ENCODE measurements at places on chromosomes 4 and X.

GRCh38 chr4:173318648-173319211, 15.4 kb downstream of the HMGB2 start:
- no peak for DNase-seq

DNA sequence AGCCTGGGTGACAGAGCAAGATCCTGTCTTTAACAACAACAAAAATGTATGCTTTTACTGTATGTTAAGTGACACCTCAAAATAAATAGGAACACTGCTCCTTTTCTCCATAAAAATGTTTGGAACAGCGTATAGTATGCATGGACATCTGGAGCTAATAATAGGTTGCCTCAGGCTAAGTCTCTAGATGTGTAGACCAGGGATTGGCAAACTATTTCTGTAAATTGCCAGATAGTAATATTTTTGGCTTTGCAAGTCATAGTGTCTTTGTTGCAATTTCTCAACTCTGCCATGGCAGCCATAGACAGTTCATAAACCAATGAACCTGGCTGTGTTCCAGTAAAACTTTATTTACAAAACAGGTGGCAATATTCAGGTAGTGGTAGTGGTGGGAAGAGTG, 76.6 kb upstream of the CBLL2 start:
- DNase-seq = no peak

- DNase-seq = no peak
Measured at GRCh38 chr4:110475881-110476818, at the start of gene ENPEP. TSS of gene ENPEP (plus strand) at chr4:110476155. CDS start at chr4:110476415, 260 bp downstream.

DNA sequence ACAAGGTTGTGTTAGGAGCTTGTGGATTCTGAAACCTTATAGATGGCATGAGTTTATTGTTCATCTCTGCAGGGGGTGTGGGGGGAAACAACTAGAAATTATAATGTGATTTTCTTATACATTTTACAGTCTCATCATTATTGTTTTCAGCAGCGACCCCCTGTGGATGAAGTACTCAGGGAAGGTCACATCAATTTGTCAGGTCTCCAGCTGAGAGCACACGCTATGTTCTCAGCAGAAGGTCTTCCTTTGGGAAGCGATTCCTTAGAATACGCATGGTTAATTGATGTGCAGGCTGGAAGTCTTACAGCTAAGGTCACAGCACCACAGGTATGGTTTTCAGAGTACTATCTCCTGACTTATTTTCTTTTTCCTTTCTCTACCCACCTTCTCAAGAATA, 72.2 kb downstream of the BLTP1 start:
- DNase-seq = no peak

DNA sequence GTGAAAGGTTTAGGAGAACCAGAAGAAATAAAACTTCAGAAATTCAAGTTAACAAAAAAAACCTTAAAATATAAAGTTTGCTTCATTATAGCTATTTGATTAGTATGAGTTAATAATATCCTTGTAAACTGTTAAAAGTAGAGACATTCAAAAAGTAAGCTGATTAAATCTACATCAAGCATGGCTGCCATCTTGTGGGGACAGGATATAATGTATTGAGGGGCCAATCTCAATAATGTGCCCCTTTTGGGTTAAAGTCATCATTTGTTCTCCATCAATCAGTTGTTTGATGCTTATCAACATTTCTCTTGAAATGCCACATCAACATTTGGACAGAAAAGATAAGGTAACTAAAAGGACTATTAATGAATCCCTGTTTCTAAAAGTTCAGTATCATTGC, 4.6 kb upstream of the GRID2 start:
- DNase-seq = no peak

GRCh38 chr4:110411574-110412011, 64.4 kb upstream of the ENPEP start:
- no peak for DNase-seq

GRCh38 chrX:68989456-68989855, 160.6 kb downstream of the EFNB1 start:
- DNase-seq = no peak

DNA sequence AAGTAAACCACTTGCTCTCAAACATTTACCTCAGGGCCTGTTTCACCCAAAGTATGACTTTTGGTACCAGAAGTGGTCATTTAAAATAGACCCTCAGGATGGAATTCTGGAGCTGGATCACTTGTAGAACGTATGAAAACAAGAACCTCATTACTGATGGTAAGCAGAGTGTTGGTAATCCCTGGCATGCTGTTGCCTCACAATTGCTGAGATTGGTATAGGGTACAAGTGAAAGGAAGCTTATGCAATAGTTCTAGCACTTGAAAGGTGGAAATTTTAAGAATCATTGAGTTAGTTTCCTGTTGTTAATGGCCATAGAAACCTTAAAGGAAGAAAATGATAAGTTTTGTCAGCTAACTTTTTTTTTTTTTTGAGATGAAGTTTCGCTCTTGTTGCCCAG, 22.3 kb upstream of the THOC2 start:
- DNase-seq = no peak

- no peak for DNase-seq
Measured at GRCh38 chr4:66465111-66465510, 794.8 kb upstream of the EPHA5 start.

DNA sequence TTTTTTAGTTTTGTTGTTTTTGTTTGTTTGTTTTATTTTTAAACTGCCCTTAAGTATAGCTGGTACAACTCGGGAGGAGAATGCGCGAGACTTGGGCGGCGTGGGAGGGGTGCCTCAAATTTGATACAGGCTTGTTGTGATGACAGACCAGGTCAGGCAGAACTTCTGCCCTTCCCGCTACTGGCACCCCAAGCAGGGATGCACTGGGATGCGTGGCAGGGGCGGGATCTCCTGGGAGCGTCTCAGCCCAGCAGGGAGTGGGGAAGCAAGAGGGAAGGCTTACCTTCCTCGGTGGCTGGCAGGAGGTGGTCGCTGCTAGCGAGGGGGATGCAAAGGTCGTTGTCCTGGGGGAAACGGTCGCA, 851 bp downstream of the SFRP2 start:
- DNase-seq = no peak

- no peak for DNase-seq
Measured at GRCh38 chr4:184669251-184669650, 19.7 kb downstream of the PRIMPOL start.

DNA sequence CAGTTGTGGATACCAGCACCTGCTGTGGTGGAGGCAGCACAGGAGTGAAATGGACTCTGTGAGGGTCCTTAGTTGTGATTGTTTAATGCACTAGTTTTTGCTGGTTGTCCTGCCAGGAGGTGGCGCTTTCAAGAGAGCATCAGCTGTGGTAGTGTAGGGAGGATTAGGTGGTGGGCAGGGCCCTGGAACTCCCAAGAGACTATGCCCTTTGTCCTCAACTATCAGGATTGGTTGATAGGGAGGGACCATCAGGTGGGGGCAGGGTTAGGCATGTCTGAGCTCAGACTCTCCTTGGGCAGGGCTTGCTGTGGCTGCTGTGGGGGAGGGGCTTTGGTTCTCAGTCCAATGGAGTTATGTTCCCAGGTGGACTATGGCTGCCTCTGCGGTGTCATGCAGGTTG, 121.9 kb downstream of the RRAGB start:
- DNase-seq = no peak

GRCh38 chr4:8905226-8905772, 33.7 kb upstream of the HMX1 start:
- DNase-seq = no peak

DNA sequence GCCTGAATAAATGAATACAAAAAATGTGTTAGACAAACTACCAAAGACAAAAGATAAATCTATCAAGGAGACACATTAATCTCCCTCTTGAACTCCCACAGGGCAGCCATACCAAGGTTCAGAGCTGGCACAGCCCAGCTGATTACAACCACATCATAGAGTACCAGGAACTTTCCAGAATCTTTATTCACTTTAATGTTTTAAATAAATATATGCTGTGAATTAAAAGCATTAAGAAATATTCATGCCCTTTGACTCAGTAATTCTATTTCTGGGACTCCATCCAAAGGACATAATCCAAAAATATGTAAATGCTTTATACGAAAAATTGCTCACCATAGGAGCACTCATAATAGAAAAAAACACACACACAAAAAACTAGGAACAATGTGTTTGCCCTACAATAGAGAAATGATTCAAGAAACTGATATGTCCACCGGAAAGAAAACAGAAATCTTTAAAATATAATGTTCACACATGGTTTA, 126.0 kb downstream of the LDB2 start:
- no peak for DNase-seq

GRCh38 chr4:177489471-177490246, 47.4 kb upstream of the AGA start:
- no peak for DNase-seq

DNA sequence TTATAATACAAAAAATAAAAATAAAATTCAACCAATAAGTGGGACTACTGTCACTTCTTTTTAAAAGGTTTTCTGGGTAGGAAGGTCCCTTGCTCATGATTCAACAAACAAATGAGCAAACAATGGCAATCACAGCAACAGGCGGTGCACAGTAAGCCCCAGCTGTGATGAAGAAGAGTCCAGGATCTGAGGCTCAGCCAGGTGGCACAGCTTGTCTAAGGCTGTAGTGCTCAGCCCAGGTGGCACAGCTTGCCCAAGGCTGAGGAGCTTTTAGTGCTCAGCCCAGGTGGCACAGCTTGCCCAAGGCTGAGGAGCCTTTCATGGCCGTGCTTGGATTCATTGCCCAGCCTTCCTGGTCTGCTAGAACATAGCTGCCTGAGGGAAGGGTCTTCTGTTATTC, 75.0 kb downstream of the ZFYVE28 start:
- DNase-seq = no peak

- no peak for DNase-seq
Measured at GRCh38 chr4:10345381-10345784, 111.8 kb downstream of the ZNF518B start.

DNA sequence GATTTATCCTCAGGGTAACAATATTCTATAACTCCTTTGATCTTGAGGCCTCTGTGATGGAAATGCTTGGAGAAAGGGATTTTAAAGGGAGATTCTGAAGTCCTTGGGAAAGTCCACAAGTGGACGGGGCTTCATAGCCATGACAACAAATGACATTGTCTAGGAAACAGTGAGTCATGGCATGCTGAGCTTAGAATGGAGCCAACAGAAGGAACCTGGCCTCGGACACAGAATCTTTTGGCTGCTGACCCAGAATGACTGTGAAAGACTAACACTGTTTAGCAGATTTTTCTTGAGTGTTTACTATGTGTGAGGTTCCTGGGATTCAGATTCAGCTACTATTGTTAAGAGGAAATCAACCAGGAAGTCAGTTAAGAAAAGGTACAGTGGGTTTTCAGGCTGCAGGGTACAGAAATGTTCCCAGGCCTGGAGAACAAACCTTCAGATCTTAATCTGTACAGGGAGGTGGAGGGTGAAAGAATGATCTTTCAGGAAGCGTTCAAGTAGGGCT, 18.1 kb upstream of the CXCL2 start:
- no peak for DNase-seq

- DNase-seq = no peak
Measured at GRCh38 chr4:9800848-9801247, 19.4 kb downstream of the DRD5 start.

- DNase-seq = no peak
Measured at GRCh38 chrX:45771114-45771513, 570.4 kb upstream of the DIPK2B start.

DNA sequence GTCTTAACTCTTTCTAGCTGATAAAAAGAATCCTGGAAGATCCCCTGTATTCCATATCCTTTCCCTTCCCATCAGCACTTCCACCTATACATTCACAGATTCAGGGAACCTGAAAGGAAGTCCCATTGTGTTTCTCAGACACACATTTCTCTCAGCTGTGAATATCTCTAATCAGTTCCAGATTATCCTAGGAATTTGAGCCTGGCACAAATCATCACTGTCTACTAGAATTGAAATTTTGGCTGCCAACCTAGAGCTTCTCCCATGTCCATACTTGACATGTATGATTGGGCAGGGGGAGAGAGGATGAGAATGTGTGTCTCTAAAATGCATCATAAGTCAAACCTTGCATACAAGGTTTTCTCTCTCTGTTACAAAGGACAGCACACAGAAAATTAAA, 53.1 kb downstream of the NDST3 start:
- DNase-seq = no peak

GRCh38 chr4:81676537-81676936, 204.8 kb upstream of the RASGEF1B start:
- no peak for DNase-seq

All from stimulated activated CD4-positive, alpha-beta T cell treated with anti-CD3 and anti-CD28 coated beads, Interleukin-12 subunit alpha, Interleukin-12 subunit beta, amount 100 ng/mL, for 48 hours (primary cell).